ENCODE measurements at places on chromosomes 13 and 19.

DNA sequence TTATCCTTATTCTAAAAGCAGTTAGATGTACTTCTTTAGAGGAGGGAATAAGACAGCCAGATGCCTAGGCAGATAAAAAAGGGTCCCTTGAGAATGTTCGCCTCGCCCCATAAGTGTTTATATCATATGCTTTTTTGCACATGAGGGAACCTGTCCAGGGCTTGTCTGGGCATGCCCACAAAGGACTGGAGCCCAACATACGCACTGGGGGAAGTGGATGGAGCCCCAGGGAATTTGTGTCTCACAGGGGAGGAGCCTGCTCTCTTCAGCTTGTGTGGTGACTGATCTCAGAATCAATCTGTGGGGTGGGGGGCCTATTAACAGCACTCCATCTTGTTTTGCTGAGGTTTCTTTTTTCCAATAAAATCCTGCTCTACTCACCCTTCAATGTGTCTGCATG, 22.6 kb downstream of the MED4 start:
- DNase-seq, result no peak

DNA sequence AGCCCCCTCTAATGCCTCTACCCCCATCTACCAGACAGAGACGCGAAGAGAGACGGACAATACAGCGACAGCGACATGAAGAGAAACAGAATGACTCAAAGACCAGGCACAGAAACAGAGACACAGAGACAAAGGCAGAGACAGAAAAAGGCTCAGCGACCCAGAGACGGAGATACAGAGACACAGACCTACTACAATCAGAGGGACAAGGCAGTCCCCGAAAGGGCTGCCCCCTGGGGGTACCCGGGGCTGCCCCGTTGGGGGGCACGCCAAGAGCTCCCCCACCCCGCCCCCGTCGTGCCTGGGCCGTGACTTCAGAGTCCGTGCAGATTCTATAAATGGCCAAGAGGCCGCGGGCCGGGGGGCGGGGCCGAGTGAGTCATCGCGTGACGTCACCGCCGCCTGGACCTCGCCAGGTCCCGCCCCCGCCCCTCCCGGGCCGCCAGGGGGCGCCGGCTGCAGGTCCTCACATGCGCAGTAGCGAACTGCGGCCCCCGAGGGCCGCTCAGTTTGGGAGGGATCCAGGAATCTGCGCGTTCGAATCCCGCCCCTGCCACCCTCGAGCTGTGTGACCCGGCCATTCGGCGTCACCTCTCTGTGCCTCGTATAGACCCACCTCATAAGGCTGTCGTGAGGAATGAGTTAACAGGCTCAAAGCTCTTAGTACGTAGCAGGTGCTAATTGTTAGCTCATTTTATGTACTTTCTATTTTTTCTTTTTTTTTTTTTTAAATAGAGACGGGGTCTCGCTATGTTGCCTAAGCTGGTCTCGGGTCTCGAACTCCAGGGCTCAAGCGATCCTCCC, 2.7 kb upstream of the CNN1 start:
- peak; percentile 96 for DNase-seq

DNA sequence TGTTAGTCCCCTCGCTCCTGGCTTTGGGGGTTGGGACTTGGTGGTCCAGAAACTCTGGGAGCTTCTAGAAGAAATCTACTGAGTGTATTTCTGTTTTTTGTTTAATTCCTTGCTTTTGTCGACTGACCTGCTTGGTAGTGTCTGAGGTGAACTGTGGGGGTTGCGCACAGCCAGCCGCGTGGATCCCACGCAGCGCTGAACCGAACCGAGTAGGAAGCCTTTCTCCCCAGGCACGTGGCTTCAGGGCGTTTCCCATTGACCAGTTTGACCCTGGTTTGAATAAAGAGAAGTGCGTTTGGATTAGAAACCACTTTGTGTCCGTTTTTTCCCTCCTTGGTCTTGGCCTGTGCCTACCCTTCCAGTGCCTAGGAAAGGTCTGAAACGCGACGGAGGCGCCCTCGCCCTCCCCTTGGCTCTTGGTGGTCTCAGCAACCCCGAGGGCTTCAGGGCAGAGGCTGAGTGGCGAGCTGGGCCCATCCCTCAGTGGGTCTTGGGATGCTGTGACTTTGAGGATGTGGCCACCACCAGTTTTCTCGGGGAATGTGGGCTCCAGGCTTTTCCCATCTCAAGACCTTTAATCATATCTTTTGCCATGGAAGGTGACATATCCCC, 2.7 kb upstream of the RPS15 start:
- DNase-seq, result no peak

GRCh38 chr19:58559275-58560006, 1.0 kb upstream of the UBE2M start:
- DNase-seq, result peak; percentile 60

DNA sequence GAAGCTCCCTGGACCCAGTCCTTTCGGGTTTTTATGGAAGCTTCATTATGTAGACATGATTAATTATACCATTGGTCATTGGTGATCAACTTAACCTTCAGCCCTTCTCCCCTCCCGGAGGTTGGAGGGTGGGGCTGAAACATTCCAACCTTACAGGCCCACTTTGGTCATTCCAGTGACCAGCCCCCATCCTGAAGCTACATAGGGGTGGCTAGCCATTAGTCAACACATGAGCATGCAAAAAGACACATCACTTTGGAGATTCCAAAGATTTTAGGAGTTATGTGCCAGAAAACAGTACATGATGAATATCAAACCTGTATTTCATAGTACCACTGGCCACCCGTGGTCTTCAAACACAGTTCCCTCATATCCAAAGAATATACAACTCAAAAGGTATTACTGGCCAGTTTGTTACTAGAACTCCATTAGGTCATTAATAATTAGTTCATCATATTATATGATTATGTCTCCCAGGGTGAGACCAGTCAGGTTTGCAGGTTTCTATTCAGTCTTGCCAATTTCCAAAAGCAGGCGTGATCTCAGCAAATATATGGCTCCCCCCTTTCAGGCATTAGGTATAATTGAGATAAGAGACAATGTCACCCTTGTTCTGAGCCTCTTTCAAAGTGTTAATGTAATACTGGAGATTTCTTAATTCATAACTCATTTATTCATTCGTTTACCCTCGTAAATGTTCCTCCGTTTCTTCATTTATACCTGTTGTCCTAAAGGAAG, 11.1 kb downstream of the PPP5C start:
- no peak for DNase-seq

DNA sequence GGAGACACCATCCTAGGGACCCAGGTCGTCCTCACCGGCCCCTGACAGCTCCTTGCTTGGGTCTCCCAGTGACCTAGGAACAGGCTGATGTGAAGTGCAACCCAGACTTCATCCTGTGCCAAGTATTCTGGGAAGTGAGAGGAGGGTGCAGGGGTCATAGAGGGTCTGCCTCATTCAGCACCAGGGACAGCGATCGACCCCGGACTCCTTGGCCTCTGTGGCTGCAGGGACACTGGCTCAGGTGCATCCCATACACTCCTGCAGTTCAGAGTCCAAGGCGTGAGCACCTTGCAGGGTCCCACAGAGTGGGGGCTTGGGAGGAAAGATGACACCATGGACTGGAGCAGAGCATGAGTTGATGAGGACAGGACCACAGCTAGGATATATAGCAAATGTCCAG, 10.0 kb upstream of the OR10H2 start:
- no peak for DNase-seq

DNA sequence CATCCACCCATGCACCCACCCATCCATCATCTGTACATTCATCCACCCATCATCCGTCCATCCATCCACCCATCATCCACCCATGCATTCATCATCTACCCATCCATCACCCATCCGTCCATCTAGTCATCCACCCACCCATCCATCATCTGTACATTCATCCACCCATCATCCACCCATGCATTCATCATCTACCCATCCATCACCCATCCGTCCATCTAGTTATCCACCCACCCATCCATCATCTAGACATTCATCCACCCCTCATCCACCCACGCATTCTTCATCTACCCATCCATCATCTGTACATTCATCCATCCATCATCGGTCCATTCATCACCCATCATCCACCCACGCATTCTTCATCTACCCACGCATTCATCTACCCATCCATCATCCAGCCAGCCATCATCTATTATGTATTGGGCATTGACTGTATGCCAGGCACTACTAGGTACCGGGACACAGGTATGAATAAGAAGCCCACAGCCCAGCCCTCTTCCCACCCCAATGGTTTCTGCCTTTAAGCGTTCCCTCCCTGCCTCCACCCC, 16.7 kb upstream of the GALP start:
- DNase-seq, result no peak

DNA sequence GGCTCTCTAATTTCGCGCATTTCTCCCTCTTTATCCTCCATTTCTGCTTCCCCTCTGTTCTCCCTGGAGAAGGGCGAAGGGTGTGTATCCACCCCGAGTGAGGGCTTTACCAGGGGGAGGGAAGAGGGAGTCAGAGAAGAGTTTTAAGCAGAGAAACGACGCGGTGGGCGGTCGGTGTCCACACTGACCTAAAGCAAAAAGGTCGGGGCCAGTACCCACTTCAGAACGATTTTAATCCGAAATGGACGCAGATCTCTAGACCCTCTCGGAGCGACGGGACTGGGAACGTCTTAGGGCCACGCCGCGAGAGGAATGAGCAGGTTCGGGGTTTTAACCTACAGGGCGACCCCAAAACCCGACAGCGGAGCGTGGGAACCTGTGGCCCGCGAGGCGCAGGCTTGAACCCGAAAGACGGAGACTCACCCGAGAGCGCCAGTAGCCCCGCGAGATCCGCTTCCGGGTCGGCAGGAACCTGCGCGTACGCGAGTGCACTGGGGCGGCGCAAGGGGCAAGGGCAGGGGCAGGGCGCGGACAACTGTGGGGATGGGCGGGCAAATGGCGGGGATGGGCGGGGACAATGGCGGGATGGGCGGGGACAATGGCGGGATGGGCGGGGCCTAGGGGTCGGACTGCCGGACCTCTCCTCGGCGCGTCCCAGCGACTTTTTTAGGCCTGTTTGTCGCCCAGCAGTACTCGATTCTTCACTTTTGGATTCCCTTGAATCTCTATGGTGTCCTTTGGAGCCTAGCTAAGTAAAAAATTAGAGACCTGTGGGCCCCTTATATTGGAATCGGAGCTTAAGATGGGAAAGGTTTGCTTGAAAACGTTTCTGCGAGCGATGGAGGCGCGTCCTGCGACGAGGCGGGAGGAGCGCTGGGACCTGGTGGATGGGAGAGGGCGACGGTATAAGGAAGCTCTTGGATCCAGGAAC, at the start of gene ZNF677:
Gene ZNF677 (minus strand): TSS at position 463 of the 931 bp plus-strand sequence. CDS start 3,323 bp downstream, outside the sequence.
- peak; percentile 92 for DNase-seq

DNA sequence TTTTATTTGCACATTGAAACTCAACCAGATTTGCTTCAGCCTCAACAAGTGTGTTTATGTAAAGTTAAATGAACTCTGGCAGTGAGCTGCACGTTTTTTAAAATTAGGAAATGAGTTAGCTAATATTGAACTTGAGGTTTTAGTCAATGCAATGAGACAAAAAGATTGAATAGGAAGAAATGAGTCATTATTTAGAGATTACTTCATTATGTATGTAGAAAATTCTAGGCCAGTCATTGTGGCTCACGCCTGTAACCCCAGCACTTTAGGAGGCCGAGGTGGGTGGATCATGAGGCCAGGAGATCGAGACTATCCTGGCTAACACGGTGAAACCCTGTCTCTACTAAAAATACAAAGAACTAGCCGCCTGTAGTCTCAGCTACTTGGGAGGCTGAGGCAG, 22.8 kb upstream of the CD70 start:
- no peak for DNase-seq

DNA sequence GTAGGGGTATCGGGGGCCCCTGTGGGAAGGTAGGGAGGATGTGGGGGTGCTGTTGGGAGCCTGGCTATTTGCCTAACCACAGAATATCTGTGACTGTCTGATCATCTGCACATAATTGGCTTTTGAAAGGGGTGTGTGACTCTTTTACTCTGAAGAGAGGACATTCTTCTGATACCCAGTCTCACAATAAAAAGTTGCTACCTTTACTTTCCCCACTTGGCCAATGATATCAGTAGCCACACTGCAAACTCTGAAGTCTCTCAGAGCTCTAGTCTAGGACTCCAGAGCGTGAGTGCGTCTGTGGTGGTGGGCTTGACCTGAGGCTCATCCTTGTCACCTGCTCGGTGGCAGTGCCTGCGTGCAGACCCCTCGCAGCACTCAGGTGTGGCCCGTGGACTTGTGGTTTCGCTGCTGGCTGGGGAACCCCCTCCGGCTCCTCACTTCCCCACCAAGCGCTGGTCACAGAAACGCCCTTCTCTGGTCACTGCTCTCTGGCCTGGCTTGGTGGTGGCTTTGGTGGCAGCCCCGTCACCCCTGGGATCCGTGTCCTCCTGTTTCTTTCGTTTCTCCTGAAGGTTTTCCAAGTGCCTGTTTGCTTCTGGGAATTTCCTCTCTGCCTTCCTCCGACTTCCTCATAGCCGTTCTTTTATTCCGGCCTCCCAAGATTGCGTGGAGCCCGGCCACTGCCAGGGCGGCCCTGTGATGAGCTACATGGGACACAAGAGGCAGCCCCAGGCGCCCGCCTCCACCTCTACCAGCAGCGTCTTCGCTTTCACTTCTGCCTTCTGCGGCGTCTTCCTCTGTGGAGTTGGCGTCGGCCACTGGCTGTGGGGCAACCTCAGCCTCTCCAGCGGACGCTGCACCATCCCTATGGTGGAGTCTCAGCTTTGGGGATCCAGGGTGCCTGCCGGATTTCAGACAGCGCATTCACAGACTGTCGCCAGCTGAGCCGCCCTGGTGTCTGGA, 78.0 kb downstream of the ATP11A start:
- DNase-seq, result no peak

DNA sequence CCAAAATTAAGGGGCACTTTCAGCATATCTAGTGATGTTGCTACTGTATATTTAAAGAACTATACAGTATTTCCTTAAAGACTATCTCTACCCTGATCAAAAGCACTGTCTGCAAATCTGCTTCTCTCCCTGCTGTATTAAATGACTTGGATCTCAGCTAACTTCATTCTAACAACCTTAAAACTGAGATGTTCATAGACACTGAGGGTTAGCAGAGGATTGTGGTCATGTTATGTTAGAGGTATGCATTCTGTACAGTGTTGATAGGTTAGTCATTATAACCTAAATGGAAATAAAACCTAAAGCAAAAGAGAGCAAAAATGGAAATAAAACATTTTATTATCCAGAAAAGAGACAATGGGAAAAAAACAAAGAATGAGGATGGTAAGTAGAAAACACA, 9.9 kb downstream of the GPR183 start:
- DNase-seq, result no peak

DNA sequence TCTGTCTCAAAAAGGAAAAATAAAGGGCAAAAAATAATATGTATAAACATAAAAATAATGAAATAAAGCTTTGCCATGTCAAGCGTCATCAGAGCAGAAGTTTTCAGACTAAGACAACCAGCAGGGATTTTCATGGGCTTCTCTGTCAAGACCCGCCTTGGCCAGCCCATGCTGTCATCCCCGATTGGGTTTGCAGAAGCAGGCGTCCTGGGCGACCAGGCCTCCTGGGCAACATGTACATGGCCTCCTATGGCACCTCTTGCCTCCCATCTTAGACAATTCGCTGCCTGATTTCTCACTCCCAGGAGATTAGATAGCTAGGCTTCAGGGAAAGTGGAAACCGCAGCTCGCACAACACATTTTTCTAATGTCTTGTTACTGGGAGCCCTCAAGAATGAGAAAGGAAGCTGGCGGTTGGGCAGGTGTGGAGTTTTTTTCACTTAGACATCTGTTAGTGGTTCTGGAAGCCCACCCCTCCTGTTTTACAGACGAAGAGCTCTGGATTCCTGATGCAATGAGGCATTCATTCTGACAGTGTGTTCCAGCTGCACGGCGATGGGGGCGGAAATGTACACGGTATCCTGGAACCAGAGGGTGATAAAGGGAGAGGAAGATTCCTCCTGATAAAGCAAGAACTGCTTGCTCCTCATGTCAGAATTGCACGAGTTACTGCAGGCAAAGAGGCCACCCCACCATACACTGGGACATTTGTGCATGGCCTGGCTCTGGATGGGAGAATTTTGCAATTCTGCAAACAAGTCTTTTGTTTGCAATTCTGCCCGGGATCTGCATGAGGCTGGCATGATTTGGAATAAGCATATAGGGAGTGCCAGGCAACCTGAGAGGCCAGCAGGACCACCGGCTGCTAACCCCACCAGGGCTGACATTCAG, 47.4 kb upstream of the KATNAL1 start:
- DNase-seq, result no peak

Data from ascending aorta (tissue), 2 donors.